ENCODE measurements at places on chromosomes 3 and 15.
A peak's percentile ranks its signal among the peaks of the same experiment; 100 is the strongest.

DNA sequence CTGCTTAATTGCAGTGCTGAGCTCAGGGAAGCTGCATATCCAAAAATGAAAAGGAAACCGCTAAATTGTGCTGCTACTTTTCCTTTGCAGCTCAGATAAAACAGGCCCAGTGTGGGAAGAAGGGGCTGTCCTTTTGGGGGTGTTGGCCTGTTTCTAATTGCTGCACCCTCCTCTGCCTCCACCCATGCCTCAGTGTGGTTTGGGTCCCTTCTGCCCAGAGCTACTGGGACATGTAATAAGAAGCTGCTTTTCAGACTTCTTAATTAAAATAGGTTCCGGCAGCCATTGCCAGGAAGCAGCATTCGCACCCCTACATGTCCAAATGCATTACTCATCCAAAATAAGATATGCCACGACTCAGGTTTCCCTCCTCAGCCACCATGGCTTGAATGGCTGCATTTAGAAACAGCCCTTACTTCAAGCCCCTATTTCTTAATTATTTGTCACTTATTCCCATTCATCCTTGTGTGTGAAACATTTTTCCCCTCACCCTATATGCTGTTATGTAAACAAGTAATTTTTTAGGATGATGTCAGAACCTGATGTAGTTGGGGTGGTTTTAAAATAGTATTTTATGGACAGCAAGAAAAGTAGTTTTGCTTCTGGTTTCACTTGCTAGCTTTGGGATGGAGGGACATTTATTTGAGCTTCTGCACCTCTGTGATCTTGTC lies 235.9 kb upstream of the CTDSPL start:
- no peak for DNase-seq

DNA sequence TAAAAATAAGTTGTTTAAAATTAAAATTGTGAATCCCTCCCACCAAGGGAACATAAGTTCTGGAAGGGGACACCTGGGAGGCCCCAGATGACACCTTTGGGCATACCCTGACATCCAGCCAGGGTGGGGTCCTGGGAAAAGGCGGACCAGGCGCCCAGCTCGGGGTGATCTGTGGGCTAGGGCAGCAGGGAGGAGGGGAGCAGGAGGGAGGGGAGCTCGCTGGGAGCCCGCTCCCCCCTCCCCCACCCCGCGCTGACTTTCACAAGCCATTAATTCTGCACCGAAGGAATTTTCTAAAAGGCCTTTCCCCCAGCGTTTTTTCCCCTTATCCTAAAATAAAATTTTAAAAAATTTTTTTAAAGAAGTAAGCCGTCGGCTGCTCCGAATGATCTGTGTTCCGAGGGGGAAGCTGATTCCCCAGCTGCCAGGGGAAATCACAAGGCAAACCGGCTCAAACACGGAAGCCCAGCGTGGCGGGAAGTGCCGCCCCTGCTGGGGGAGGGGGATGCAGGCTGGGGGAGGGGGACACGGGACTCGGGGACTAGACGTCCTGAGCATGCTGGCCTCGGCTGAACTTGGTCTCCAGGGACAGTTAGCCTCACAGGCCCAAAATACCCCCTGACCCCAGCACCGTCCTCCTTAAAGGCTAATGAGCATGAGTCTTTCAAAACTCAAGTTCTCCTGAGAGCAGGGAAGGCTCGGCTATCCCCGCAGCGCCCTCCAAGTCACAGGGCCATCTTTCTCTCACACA lies 13.9 kb downstream of the PLXND1 start:
- peak; percentile 88 for DNase-seq

DNA sequence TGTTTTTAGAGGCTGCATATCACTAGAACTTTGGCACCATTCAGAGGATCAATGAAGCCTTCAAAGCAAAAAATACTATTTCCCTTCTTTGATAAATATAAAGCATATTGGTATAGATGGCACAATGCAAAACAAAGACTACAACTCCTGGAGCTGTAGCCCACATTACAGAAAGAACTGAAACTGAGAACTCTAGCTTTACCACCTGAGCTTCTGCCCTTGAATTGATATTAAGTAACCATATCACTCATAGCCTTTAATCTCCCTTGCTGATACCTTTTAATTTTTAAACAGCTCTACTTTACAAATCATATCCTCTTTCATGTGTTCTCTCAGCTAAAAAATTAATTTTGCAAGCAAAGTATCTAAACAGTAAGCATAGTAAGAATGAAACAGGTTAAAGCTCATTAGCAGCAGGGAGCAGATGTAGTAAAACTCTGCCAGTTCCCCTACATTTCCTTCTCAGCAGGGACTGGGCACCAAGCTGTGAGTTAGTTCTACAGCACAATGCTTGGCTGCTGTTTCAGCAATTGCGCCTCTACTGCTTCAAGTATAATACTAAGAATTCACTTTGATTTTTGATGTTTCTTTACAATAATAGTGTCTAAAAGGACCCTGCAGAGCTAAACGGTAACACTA lies 97.9 kb upstream of the NANOGP8 start:
- no peak for DNase-seq

DNA sequence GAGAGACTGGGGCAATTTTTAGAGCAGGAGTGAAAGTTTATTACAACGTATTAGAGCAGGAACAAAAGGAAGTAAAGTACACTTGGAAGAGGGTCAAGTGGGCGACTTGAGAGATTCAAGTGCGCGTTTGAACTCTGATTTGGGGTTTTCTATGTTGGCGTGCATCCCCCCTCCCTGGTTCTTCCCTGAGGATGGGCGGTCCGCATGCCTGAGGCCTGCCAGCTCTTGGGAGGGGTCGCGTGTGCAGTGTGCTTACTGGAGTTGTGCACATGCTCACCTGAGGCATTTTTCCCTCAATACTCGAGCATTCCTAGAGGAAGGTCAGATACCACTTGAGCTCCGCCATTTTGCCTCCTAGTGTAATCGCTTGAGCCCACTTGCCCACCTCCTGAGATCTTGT lies 10.4 kb upstream of the CHAC1 start:
- DNase-seq, result no peak

DNA sequence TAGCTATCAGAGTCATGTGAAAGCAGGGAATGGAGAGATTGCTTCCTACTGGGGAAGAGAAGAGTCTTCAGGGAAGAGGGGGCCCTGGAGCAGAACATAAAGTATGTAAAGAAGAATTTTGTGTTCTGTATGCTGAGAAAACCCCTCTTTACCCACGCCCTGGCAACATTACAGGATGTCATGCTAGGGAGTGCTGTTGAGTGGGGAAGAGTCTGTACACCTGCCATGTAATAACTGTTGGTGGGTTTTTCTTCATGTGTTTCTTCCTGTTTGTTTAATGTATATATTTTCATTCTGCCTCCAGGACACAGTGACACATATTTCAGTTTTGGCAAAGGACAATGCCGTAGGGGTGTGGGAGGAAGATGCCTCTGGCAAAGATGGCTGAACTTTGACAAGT lies 122.8 kb upstream of the LPP start:
- DNase-seq, result no peak

- DNase-seq, result peak; percentile 78
Measured at GRCh38 chr3:171543759-171544300, 83.6 kb upstream of the TNIK start.

DNA sequence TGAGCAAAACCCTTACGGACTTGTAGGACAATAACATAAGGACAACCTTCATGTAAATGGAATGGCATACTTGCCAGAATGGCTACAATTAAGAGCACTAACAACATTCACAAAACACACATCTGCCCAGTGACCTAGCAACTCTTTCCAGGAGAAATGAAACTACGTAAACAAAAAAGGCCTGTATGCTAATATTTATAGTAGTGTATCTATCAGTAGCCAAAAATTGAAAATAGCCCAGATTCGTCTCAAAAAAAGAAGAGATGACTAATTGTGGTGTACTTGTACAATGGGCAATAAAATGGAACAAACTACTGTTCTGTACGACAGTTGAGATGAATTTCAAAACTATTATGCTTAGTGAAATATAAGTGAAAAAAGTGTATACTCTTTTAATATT lies 38.4 kb downstream of the CMC1 start:
- DNase-seq, result no peak

- DNase-seq, result peak; percentile 88
Measured at GRCh38 chr3:9732080-9732739, 675 bp downstream of the BRPF1 start.

DNA sequence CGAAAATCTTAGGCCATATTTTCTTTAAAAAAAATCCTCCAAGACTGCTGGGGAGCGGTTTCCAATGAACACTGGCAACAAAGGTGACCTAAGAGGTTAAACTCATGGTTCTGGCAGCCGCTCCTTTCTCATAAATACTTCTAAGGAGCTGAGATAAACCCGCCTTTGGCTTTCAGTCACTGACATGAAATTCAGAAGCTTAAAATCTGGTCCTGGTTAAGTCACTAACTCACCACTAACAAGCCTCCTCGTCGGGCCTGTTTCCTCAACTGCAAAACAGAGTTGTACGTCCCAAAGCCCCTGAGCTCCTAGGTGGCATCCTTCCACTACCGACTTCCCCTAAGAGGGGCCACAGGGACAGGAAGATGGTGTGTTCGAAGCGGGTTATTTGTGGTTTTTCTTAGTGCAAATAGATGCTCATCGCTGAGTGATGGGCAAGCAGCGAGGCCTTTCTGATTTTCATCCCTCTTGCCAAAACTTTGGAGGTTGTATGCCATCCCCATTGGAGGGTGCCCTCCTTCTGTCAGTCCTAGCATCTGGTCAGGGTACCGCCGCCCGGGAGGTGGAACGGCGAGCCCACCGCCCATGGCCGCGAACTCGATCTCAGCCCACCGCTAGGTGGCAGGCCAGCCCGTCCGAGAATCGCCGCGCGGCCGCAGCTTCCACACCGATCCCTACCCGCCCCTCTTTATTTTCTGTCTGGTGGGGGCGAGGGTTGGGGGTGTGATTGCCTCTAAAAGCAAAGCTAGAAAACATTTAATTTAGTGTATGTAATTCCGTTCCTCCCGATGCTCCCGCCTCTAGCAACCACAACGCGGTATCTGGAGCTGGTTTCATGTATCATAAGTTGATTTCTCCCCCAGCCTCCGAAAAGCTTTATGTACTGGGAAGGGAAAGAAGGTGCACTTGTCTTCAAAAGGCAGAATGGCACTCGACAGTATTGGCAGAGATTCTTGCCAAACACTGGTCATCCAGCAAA lies 4.6 kb downstream of the BCL6 start:
- DNase-seq, result peak; percentile 58

- no peak for DNase-seq
Measured at GRCh38 chr3:114420072-114420471, 126.2 kb downstream of the TIGIT start.

DNA sequence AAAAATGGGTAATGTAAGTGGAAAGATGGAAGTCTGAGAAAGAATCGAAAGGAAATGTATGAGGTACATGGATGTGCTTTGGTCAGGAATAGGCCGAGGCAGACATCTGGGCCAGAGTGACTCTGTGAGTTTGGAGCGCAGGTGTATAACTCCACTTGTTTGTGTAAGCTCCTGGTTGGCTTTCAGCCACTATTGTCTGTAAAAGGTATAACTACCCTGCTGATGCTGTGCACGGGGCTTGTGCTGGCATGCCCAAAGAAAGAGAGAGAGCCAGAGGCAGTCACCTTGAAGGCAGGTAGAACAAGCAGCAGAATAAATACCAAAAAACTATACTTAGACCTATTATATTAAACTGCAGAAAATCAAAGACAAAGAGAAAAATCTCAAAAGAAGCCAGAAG lies 32.7 kb upstream of the CD96 start:
- no peak for DNase-seq

DNA sequence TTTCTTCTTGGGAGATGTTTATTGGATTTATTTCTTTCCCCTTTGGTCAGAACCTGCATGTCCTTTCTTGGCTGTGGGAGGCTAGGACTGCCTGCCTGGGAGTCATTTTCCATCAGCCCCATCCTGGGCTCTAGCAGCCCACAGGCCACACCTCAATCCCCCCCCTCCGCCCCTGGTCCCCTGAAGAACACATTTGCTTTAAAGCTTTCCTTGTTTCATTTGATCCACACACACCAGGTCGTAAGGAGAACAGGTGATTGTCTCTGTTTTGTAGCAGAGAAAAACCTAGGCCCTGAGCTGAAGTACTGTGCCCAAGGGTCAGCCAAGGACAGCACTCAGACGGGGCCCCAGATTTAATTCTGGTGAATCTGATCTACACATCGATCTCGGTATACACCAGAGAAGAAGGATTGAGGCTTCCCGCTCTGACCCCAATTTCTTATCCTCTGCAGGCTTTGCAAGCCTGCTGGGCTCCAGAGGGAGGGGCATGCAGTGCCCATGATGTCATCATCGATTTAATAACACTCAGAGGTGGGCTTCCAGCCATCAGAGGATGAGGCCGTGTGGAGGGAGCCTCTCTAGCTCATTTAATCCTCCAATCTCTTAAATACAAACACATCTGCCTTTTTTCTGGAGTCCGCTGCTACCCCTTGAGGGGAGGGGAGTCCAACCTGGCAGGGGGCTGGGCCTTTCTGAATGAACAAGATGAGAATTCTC lies 1.7 kb upstream of the CLN6 start:
- DNase-seq, result no peak

GRCh38 chr3:155646669-155647068 lies 98.2 kb downstream of the PLCH1 start:
- no peak for DNase-seq

- peak; percentile 71 for DNase-seq
Measured at GRCh38 chr3:31768479-31769125, 212.5 kb downstream of the OSBPL10 start.

- no peak for DNase-seq
Measured at GRCh38 chr15:61816856-61817255, 243.4 kb downstream of the VPS13C start.

GRCh38 chr3:64361962-64362735 lies 136.9 kb upstream of the PRICKLE2 start:
- DNase-seq, result no peak

DNA sequence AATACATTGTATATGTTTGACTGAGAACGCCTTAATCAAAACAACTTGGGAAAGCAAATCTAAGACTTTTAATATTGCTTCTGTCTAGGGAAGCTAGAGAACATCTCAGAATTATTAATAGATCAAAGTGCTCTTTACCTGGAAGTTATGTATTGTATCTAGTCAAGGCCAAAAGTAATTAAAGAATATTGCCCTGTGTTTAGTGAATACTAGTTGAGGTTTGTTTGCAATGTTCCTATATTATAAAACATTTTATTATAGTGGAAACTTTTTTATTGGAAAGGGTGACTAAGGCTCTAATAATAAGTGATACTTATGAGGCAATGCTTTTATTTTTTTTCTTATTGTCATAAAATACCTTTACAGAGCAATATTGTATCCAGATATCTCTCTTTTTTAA lies 118.2 kb downstream of the CADM2 start:
- DNase-seq, result no peak

DNA sequence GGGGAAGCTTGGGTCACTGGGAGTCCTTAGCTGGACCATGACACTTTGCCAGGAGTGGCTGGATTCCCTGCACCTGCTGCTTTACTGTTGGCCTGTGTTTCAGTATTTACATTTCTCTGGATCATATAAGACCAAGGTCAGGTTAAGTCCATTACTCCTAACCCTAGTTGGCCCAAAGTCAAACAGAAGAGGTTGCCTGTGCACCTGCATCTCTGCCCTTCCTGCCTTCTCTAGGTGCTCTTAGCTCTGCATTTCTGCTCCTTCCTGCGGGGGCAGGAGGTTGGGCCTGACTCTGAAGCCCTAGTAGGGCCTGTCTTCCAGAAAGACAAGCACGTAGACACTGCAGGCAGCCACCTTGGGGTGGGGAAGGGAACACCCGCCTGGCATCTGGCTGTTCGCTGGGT lies 124.3 kb downstream of the RPLP1 start:
- DNase-seq, result no peak

GRCh38 chr3:168885028-168885427 lies 778.5 kb downstream of the MECOM start:
- DNase-seq, result no peak

GRCh38 chr3:76735152-76735551 lies 304.7 kb upstream of the ROBO2 start:
- no peak for DNase-seq

Data from suppressor macrophage (primary cell).